Renal pelvis (tissue), 12 donors: ENCODE measurements at places on chromosomes 11 and 22.

- no peak for DNase-seq
Observed at GRCh38 chr11:134730101-134730500, 318.1 kb upstream of the B3GAT1 start.

- DNase-seq = no peak
Observed at GRCh38 chr11:125892994-125893393, 5.5 kb downstream of the HYLS1 start.

DNA sequence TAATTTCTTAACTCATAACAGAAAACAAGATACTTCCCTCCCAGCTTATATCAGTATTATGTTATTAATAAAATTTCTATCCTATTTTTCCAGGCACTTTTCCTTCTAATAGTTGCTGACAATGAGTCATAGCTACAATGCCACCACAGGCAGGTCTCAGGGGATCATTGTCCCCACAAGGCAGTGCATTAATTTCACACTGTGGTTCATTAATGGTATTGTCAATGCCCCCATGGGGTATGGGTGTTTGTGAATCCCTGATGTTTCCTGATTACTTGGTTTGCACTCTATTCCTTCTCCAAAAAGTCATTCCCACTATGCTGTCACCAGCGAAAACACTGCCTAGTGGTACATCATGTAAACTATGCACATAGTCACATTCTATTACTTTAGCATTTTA is 345.5 kb upstream of the CTSC start:
- DNase-seq = no peak

- no peak for DNase-seq
Observed at GRCh38 chr22:20094197-20094807, 14.3 kb downstream of the DGCR8 start.

- no peak for DNase-seq
Observed at GRCh38 chr11:61596542-61596941, 15.7 kb upstream of the SYT7 start.

GRCh38 chr22:38292694-38293093 is 19.9 kb upstream of the TMEM184B start:
- DNase-seq = no peak

DNA sequence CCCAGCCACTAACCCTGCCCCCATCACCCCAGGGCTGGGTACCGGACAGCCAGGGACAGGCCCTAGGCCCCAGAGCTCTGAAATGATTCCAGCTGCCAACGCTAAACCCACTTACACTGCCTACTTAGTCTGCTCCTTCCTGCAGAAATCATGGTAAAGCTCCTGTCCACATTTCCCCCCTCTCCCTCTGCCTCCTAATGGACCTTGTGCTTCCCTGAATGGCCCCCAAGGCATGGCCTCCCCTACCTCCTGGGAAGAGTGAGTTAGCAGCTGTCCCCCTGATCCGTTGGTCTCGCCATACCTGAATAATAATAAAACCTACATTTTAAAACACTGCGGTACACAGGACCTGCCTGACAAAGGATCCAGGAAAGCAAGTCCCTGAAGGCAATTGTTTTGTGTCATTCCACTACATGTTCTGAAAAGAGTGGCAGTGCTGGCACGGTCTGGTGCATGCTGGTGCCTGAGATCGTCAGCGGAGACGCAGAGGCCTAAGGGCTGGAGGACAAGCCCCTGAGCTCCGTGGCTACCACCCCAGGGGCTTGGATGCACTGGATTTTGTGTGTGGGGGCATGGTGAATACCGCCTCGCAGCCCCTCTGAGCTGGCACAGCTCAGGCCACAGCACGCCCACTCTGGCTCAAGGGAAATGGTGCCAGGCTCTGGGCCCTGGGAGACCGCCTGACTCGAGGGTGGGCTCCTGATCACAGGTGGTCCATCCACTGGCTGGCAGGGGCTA is 186.3 kb downstream of the CTTN start:
- no peak for DNase-seq

- no peak for DNase-seq
Observed at GRCh38 chr22:30506507-30506968, 1.0 kb upstream of the SEC14L4 start.

GRCh38 chr11:85740481-85741400 is 54.7 kb upstream of the CCDC89 start:
- DNase-seq = no peak

- no peak for DNase-seq
Observed at GRCh38 chr22:26586556-26587325, 3.2 kb downstream of the TPST2 start.

DNA sequence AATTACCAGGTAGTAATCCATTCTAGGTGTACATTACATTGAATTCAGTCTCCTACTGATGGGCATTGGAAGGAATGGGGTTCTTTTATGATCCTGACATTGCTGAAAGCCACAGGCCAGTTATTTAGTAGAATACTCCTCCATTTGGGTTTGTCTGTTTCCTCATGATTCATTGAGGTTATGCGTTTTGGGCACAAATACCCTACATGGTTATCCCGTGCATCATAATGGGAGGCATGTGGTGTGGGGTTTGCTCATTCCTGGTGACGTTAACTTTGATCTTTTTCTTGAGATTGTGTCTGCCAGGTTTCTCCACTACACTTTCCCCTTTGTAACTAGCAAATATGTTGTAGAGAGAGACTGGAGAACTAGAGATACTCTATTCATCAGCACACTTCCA is 5.5 kb downstream of the FOLR3 start:
- DNase-seq = no peak

DNA sequence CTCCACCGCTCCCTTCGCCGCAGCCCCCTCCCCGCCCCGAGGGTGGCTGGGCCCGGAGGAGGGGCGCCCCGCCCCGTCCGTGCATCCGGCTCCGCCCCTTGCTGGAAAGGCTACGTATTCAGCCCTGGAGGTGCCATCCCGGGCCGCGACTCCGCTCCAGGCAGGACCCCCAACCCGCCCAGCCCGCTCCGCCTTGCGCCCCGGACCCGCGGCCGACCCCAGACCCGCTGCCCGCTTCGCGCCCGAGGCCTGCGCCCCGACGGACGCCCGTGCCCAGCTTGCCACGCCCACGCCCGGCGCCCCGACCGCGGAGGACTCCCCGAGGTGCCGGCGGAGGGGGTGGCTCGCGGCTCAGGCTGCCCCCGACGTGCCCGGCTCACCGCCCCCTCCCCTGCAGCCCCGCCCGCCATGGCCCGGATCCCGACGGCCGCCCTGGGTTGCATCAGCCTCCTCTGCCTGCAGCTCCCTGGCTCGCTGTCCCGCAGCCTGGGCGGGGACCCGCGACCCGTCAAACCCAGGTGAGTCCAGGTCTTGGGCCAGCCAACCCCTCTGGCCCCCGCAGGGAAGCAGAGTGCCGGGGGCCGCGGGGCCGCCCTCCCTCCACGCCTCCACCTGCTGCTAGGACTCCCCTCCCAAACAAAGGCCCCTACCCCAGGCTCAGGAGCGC is at the start of gene ADM2:
TSS of gene ADM2 (plus strand) at position 104 of the 667 bp plus-strand sequence. CDS start at position 409, 305 bp downstream.
- DNase-seq = peak; percentile 21

DNA sequence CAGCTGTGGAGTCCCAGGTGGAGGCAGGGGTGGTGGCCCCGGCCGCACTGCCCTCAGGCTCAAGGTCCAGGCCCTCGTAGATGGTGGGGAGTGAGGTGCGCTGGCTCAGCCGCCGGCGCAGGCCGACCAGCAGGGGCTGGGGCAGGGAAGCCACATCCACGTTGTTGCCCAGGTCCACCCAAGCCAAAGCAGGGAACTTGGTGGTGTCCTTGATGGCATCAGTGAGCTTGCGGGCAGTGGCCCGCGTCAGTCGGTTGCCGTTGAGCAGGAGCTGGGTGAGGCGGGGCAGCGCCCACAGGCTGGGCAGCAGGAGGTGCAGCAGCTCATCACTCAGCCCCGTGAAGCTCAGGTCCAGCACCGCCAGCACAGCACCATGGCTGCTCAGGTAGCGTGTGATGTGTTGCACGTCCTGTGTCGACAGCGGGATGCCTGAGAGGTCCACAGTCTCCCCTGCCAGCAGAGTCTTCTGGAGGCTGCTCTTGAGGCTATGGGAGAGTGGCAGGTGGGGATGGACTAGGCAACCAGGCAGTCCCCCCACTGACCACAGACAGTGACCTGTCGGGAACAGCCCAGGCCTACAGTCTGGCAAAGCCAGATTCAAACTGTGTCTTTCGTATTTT is 6.8 kb downstream of the LRRC75B start:
- DNase-seq = no peak

GRCh38 chr11:78823588-78823987 is 248.9 kb upstream of the NARS2 start:
- DNase-seq = no peak

DNA sequence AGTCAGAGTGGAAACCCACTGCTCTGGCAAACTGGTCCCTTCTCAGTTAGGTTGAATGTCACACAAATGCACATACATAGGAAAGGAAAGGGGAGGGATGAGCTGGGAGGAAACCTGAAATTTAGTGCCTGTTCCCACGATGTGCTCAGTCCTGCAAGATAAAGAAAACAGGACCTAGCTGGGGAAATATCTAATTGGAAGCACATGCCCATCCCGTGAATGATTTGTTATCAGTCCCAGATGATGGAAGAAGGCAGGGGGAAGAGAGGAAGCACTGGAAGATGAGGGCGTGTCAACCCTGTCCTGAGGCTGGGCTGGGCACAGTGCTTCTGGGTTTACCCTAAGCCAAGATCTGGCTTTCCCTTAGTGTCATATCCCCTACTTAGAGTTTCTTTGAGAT is 173.9 kb downstream of the NAV2 start:
- no peak for DNase-seq

- no peak for DNase-seq
Observed at GRCh38 chr22:23138584-23139435, 3.0 kb downstream of the RSPH14 start.

- no peak for DNase-seq
Observed at GRCh38 chr11:117686711-117687110, 110.3 kb downstream of the DSCAML1 start.

DNA sequence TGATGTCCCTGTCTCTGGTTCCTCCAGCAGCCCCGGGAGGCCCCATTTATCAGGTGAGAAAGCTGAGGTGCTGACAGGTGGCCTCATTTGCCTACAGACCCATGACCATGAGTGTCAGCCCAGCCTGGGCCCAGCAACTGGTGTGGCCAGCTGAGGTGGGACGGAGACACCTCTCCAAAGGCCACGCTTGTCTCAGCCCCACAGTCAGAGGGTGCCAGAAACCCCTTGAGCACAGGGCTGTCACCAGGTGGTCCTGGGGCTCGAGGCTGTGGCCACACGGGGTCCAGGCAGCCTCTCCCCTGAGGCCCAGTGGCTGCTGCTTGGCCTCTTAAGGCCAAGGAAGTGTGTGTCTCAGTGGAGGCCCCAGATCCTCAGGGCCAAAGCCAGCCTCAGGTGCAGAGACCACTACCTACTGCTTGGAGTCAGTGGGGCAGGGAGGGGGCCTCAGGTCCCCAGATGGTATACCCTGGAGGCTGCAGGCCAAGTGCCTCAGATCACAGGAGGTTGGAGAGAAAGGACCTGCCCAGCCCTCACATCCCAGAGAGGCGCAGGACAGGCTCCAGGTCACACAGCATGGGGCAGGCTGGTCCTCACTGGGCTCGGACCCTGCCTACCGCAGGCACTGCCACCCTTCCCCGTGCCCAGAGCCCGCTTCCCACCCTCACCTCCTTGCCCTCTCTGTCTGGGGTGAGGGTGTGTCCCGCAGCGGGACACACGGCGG is 11.4 kb downstream of the RAB3IL1 start:
- DNase-seq = no peak

DNA sequence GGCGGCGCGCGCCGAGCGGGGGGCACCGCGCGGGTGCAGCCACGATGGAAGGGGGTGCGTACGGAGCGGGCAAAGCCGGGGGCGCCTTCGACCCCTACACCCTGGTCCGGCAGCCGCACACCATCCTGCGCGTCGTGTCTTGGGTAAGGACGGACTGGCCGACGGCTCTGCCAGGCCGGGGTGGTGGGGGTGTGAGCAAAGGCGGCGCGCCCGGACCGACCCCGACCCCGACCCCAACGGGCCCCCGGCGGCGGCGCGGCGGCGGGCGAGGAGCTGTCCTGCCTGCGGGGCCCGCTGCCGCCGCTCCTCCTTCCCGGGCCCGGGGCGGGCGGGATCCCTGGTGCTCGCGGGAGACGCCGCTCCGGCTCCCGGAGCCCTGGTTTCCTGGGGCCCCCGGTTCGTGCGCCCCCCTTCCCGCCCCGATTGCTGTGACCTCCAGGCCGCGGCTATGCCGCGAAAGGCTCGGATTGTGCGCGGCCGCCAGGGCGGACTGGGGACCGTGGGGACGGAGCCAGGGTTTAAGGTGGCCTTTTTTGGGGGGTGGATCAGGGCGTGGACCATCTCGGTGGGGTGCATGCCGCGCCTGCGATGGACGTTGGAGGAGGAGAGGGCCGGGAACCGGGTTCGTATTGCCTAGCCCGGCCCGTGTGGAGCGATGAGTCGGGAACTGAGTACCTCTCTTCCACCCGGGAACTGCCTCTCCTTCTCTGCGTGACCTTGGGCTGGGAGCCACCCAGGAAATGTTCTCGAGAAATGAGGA is at the start of gene SYNGR1:
TSS of gene SYNGR1 (plus strand) at position 25 of the 760 bp plus-strand sequence. CDS start at position 45, 20 bp downstream.
- DNase-seq = peak; percentile 17

DNA sequence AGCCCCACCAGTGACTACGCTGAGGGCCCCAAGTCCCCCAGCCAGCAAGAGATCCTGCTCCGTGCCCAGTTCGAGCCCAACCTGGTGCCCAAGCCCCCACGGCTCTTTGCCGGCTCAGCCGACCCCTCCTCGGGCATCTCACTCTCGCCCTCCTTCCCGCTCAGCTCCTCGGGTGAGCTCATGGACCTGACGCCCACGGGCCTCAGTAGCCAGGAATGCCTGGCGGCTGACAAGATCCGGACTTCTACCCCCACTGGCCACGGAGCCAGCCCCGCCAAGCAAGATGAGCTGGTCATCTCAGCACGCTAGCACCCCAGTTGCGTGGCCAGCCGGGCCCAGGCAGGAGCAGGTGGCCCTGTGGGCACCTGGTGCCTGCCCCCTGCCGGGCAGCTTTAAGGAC is 8.3 kb upstream of the MYRF start:
- no peak for DNase-seq

DNA sequence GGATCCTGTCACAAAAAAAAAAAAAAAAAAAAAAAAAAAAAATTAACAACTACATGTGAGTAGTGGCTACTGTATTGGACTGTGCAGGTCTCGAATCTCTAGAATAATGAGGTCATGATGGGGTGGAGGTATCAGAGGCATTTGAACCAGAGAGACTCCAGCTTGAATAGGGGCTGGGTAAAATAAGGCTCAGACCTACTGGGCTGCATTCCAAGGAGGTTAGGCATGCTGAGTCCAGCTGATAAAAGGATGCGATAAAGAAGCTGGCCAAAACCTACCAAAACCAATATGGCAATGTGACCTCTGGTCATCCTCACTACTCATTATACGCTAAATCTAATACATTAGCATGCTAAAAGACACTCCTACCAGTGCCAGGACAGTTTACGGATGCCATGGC is 5.9 kb upstream of the PACSIN3 start:
- DNase-seq = no peak

GRCh38 chr22:25760848-25761595 is 19.0 kb downstream of the MYO18B start:
- DNase-seq = no peak
